ENCODE measurements at places on chromosomes 2 and 18.

DNA sequence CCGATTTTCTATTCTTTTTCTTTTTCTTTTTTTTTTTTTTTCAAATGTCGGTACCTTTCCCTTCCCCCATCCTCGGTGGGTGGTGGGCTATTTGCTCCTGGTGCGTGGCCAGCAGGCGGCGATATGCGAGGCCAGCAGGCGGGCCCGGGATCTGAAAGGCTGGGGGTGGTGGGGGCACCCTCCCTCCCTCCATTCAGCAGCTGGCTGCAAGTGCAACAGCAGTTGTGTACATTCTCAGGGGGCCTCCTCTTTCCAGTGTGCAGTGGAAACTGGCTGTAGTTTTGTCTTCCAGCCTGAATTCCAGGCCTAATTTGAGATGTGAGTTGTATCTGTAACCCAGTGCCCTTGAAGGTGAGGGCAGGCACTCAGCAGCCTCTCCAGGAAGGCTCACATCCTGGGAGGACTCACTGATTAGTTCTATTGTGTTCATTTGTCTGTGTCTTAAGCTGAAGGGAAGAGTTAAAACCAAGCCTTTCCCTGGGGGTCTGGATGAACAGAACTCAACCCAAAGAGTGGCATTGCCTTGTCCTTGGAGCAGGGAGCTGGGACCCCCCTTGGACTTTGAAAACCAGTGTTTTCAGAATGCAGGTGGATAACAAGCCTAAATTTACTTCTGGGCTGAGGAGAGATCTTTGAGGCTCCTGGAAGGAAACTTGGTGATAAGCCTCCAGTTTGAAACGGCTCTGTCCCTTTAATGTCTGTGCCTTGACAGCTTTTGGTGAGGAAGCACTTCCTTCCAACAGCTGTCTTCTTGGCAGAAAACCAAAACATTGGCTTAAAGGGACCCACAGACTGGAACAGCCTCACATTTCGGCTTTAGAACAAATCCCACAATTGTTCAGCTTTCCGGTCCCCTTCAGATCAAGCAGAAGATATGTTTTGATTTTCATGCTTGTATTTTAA lies 3.3 kb downstream of the MYCN start:
- DNase-seq: no peak

- DNase-seq: no peak
Observed at GRCh38 chr2:235378246-235378645, 115.6 kb upstream of the AGAP1 start.

DNA sequence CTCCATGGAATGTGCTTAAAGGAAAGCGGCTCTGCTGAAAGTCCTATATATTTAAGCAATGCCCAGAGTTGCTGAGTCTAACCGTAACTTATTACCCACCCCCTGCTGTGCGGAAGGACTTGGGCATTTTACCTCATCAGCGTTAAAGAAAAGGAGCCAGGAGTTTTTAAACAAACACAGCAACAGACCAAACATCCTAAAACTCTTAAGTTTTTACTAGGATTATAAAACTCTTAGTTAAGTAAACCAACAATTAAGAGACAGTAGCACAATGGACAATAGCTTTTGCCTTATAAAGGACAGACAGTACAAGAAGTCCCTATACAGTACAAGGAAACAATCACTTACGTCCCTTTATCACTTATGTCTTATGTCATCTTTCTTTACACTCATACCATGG lies 90.2 kb downstream of the ZNF521 start:
- no peak for DNase-seq

DNA sequence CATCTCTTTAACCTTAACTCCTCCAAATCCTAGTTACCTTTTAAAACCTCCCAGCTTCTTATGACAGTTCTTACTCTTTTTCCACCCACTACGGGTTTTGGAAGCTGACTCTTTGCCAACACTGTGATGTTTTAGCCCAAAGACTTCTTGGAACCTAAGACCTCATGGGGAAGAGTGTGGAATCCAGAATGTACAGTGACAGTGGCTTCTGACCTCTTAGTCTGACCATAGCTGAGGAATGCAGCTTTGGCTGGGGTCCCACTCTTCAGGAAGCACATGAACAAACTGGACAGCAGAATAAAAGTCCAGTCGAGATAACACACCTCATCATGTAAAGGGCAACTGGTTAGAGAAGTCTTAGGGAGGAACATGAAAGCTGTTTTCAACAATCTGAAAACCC lies 161.1 kb upstream of the PKDCC start:
- no peak for DNase-seq

GRCh38 chr2:216068-216467 lies 47.8 kb downstream of the SH3YL1 start:
- no peak for DNase-seq

DNA sequence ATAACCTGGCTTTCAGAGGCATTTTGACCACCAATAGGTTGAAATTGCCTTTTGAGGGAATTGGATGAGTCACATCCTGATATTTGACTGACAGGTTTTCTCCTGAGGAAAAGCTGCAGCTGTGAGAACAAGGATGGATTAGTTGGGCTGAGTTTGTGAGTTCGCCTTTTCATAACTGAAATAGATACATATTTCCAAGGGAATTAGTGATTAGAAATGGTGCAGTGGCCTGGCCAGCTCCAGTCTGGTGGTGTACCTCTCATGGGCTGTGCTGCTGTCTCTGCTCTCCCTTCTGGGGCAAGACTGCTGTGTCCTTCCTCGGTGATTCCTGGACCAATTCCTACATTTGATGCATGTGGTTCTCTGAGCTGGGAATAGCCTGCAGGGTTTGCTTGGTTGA lies 341.3 kb downstream of the TSN start:
- no peak for DNase-seq

DNA sequence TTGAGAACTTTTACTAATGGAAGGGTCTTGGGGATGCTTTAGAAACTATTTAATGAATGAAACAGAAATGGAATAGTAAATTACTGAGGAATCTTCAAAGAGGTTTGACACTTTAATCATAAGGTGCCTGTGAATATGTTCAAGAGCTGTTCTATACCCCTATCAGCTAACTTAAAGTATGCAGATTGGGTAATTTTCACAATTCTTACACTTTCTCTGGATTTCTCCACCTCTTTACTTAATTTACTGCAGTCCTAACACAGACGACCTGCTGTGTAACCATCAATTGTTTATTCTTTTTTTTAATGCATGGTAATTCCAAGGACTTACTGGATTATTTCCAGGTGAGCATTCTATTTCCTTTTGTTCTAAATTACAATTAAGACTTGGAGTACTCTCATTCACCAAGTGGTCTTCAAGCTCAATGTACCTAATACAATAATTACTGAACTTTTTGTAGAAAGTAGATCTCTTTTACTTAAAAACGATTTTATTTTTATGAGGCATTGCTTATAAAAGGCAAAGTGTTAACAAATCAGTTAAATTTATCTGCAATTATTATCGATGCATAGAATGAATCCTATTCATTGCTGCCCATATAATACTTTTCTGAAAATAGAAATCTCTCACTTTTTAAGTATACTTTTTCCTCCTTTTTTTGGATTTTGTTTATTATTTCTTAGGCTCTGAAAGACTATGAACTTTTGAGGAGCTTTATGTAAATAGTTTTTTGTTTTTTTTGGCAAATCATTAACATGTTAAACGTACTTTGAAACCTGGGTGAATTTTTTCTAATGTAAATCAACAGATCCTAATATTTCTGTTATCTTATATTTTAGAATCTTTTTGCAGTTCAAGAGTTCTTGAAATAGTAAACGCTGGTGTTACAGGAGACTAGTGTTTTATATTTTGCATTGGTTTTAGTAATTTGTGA lies 5.5 kb downstream of the VSNL1 start:
- DNase-seq: no peak

All from activated CD8-positive, alpha-beta memory T cell treated with anti-CD3 and anti-CD28 coated beads for 48 hours (primary cell).